Activated naive CD8-positive, alpha-beta T cell treated with anti-CD3 and anti-CD28 coated beads, Interleukin-2, amount 50 U/mL, for 24 hours (primary cell): ENCODE measurements at places on chromosomes 2 and 18.

- DNase-seq, result no peak
Observed at GRCh38 chr2:95377216-95378123, 25.0 kb upstream of the FAHD2A start.

GRCh38 chr2:15914596-15915385 is 25.6 kb upstream of the MYCN start:
- DNase-seq, result no peak

- no peak for DNase-seq
Observed at GRCh38 chr2:54348646-54349045, 92.6 kb upstream of the TSPYL6 start.

DNA sequence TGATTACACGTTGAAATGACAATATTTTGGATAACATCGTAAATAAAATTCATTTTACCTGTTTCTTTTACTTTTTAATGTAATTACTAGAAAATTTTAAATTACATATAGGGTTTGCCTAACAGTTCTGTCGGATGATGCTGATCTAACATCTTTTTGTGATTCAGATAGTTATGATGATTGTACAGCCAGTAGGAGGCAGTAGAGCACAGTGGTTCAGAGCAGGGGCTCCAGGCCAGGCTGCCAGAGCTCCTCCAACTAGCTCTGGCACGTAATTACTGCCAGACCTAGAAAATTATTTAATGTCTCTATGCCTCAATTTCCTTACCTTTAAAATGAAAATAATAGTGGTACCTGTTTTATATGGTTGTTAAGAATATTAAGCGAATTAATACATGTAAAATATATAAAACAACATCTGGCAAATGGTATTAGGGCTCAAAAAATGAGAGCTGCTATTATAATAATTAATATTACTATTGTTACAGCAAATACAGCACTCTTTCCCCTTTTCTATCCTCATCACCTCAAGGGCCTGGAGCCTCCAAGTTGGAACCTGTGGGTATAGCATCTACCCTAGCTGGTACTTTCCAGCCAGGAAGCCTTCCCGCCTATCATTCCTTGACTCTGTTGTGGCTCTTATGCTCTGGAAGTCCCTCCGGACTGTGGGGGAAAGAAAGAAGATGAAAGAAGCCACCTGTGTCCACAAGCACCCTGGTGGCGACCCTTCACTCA is 47.7 kb upstream of the PLA2R1 start:
- DNase-seq, result peak; percentile 48

DNA sequence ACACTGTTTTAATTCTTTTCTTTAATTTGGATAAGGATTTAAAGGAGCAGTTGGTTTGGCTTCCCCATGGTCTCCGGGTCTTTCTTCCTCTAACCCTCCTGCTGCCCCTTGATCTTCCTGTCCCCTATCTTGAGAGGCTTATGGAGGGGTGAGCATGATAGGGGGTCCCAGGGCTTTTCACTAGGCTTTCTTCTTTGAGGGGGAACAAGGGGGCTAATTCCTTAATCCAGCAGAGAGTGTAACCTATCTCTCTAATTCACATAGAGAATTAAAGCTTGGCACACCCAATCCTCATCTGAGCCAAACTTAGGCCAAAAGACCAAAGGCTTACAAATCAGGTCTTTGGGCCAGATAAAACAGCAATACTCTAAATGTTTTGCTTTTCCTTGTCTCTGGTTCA is 21.5 kb upstream of the C2orf66 start:
- no peak for DNase-seq

DNA sequence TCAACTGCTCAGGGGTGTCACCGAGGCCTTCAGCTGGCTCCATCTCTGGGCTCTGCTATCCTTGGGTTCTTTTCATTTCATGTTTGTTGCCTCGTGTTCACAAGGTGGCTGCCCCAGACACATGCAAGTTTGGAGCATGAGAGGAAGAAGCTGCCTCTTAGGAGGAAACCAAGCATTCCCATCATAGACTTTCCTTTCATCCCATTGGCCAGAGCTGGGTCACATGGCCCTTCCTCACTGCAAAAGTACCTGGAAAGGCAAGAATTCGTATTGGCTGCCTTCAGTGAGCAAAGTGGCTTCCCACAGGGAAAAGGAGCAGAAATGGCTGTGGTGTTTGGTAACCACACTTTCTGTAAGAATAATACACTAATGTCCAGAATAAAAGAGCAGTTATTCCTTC is 155.7 kb upstream of the RAB12 start:
- DNase-seq, result no peak

DNA sequence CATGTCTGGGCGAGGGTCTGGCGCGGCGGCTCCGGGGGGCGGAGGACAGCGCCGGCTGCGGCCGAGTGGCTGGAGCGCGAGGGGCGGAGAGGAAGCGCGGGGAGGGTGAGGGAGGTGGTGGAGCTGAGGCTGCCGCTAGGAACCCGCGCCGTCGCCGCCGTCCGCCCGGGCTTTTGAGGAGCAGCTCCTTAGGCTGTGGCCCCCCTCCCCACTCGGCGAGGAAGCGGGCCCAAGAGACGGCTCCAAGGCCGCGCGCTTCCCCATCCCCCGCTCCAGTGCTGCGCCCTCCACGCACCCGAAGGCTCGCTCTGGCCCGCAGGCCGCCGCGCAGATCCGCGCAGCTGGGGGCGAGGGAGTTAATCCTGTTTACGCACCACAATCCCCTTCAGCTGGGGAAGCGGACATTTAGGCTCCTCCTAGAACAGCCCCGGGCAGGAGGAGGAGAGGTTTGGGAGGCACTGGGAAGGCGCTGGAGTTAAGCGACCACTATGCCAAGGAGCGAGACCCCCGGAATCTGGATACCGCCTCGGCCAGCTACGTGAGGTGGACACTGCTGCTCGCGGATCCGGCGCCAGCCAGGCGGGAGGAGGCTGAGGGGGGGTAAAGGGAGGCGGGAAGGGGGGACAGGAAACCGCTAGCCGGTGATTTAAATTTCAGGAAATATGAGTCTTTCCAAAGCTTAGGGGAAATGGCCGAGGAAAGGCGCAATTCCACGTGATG is at the start of gene CNRIP1:
CNRIP1 (minus strand) TSS at position 552 of the 720 bp plus-strand sequence; CDS start at position 3, 549 bp downstream.
- DNase-seq, result peak; percentile 4

GRCh38 chr2:33765122-33765521 is 166.0 kb upstream of the FAM98A start:
- no peak for DNase-seq

GRCh38 chr2:119255760-119256581 is 32.3 kb downstream of the STEAP3 start:
- no peak for DNase-seq

- DNase-seq, result no peak
Observed at GRCh38 chr18:60319129-60319528, 53.4 kb downstream of the MC4R start.

DNA sequence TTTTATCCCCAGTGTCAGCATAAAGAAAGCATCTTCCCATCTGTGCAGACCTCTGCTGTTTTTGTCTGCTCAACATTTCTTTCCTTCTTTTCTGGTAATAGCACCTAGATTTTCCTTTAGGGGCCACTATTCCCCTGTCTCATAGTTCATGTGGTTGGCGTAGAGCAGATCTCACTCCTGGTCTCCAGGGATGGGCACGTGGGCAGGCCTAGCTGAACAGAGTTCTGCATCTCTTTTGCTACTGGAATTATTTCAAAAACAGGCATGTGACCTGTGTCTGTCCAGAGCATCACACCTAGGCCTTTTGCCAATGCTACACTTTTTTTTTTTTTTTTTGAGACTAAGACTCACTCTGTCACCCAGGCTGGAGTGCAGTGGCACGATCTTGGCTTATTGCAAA is 17.7 kb upstream of the ICOS start:
- no peak for DNase-seq

GRCh38 chr2:73937103-73937885 is 10.6 kb downstream of the DGUOK start:
- no peak for DNase-seq

- DNase-seq, result no peak
Observed at GRCh38 chr2:109141727-109142283, 12.8 kb downstream of the SH3RF3 start.

- DNase-seq, result no peak
Observed at GRCh38 chr2:189609423-189609816, 28.8 kb upstream of the SLC40A1 start.

- no peak for DNase-seq
Observed at GRCh38 chr2:239950144-239951128, 74.7 kb downstream of the NDUFA10 start.

DNA sequence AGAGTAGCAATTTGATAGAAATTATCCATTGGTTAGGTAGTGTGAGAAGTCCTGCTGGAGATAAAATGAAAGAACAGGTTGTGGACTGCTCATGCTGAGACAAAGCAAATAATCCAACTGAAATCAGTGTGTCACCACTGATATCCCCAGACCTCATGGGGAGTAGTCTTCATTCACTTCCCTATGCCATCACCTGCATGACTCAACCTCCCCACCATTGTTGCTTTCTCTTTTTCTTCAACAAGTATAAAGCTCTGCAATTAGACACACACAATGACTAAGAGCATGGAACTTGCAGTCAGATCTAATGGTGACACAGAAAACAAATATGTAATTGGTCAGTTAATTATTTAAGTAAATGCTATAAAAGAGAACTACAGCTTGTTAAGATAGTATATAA is 475.3 kb downstream of the RIT2 start:
- DNase-seq, result no peak

- no peak for DNase-seq
Observed at GRCh38 chr2:227163485-227163997, 464 bp downstream of the COL4A4 start.

DNA sequence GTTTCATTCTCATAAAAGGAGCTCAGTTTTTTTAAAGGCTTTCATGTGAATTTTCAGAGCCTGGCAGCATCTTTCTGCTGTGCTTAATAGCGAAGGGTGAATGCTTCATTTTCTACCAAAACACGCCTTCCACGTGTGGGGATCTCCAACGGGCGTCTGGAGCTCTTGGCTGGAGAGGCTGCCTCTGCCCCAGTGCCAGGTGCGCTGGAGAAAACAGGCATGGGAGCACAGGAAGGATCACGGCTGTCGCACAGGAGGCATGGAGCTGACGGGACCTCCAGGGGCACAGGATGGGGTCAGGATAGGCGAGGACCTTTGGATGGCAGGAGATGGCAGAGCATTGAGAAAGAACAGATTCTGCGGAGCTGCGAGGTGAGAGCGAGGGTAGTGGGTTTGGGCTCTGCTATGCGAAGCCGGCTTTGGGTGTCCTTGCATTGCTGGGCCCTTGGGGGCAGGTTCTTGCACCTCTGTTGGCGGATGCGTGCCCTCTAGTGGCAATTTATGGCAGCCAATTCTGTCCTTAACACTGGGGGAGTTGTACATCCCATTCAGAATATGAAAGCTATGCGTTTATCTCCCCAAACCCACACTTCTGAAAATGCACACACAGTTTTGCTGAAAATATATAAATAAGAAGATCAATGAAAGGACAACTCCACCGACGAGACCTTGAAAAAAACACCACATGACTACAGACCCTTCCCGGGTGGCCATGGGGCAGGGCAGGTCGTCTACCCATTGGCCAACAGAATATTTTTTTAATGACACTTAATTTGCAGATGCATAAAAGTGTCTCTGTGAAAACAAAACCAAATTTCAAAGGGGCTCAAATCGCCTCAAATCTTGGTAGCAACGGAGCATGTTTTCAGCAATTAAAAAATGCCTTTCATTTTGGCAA is 90.4 kb upstream of the SLC35G4 start:
- peak; percentile 47 for DNase-seq

DNA sequence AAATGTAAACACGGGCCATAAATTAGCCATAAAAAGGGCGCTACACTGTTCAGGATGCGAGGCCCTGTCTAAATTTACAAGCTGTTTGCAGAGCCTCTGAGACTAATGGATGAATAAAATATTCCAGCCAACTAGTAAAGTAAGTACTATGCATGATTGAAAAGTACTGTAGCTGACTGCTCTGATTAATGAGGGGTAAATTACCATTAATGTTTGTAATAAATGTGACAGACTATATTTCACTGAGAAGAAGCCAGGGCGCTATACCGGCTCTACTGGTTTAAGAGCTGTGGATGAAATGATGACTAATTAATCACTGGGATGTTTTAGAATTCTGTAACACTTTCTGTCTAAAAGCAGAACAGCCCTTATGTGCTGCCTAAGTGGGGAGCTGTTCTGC is 54.3 kb upstream of the RGPD4 start:
- no peak for DNase-seq

- no peak for DNase-seq
Observed at GRCh38 chr2:159002462-159003111, 34.1 kb downstream of the TANC1 start.

DNA sequence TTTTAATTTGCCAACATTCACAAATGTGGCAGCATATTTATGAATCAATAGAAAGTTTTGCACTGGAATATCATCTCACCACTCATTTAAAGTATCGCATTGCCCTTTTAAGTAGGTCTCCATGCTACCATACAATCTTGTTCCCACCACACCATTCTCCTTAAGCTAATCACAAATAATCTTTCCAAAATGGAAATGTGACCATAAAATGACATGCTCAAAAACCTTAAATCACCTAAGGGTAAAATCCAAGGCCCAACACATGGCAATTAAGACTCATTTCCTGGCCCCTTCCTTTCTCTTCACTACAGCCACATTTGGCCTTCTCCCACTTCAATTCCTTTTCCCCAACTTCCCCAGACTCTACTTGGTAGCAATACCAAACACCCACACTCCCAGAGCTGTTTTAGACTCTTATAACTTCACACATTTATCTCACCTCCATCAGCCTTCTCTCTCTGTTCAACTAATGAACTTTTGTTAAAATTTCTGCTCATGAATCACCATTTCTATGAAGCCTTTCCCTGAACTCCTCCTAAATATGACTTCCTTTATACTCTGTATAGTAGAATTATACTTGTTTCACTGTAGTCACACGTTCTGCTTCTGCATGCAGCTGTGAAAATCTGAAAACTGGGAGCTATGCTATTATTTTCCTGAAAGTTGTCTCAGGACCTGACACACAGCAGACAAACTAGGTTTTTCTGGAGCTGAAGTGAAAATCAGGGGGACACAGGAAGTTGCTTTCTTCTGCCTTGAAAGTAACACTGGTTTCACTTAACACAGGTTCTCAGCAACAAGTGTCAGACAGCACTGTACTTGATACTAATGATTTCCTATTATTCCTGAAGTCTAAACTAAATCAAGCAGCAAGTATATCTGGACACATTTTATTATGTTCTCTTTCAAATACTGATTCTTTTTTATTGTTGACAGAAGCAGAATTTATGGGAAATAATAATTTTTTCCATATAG is 303.9 kb downstream of the ZEB2 start:
- DNase-seq, result no peak

DNA sequence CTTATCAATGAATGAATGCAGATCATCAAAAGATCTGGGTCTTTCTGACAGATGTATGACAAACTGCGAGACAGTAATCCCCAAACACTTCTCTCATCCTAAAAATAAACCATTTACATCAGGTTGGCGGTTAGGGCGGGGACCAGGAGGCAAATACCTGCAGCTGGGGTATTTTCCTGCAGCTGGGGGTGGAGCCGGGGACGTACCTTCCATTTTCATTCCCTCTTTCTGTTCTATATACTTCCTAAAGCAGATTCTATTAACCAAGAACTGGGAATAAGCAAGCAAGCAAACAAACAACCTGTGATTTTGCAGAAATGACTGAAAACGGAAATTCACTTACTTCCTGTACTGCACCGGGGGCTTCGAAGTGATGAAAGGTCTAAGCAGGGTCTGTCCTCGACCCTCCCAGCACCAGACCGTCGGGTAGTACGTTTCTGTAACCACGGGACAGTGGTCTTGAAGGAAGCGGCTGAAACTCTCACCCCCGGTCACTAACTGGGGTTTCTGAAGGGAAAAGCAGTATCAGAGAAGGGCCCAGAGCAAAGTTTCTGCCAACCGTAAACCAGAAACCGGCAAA is 1.2 kb downstream of the ABHD3 start:
- peak; percentile 31 for DNase-seq

GRCh38 chr18:63477200-63477599 is 442 bp downstream of the SERPINB5 start:
- no peak for DNase-seq
